ENCODE measurements at places on chromosomes 3 and 15. TPM values are rescaled to one million over a fixed set of nuclear protein-coding genes. Genes with fewer than 3 reads are reported as not detected.

CX3CR1 gene
- total RNA-seq: 0.32 TPM

DNA sequence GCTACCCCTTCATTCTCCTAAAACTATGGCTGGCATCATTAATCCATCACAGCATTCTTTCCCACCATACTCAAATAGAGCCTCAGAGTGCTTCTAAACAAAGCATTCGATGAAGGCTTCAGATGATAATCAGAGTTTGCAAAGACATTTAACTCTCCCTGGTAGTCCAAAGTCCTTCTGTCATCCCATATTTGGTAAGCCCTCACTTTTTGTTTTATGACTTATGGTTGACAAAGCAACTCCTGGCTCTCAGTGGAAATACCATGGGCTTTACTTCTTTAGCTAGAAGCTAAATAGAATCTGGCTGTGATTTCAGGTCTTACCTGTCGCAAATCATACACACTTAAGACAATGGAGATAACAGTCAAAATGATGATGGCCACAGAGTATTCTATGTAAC is 27.8 kb downstream of the ATP13A5 start:
- no peak for DNase-seq

GRCh38 chr3:17931131-17931530 is 188.7 kb upstream of the TBC1D5 start:
- DNase-seq: no peak

DNA sequence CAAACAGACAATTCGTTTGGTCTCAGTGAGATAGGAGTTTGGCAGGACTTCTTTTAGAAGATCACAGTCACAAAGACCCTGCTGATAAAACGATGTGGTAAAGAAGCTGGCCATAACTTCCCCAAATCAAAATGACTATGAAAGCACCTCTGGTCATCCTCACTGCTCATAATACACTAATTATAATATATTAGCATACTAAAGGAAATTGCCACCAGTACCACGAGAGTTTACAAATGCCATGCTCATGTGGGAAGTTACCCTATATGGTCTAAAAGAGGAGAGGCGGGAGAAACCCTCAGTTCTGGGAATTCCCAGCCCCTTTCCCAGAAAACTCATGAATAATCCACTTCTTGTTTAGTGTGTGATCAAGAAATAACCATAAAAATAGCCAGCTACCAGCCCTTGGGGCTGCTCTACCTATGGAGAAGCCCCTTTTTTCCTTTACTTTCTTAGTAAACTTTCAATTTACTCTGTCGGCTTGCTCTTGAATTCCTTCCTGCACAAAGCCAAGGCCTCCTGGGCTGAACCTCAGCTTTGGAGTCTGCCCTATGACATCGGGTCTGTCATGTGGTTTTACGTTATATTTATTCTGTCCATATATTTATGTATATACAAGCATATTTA is 115.8 kb upstream of the IGSF10 start:
- no peak for DNase-seq

Data from activated T-cell treated with anti-CD3 and anti-CD28 coated beads, Interleukin-2, amount 50 U/mL, for 4 hours (primary cell).